CD4-positive, alpha-beta T cell treated with Interleukin-15 for 4 hours (primary cell): ENCODE measurements at places on chromosomes 2 and 18.

- no peak for DNase-seq
Measured at GRCh38 chr2:75042823-75043222, 84.4 kb downstream of the POLE4 start.

- DNase-seq, result no peak
Measured at GRCh38 chr18:48728204-48728833, 189.5 kb downstream of the CTIF start.

GRCh38 chr2:24822049-24822706 is 29.0 kb downstream of the CENPO start:
- DNase-seq, result no peak

- no peak for DNase-seq
Measured at GRCh38 chr18:59565957-59566356, 131.3 kb downstream of the CCBE1 start.

GRCh38 chr2:213500881-213501280 is 216.6 kb downstream of the SPAG16 start:
- no peak for DNase-seq

- no peak for DNase-seq
Measured at GRCh38 chr2:220168891-220169546, 541.6 kb downstream of the SLC4A3 start.

- DNase-seq, result no peak
Measured at GRCh38 chr2:69131983-69132675, 119.2 kb downstream of the ANTXR1 start.

- DNase-seq, result no peak
Measured at GRCh38 chr2:15800495-15801329, 139.6 kb upstream of the MYCN start.

GRCh38 chr18:50953822-50954221 is 14.0 kb upstream of the ELAC1 start:
- DNase-seq, result no peak

DNA sequence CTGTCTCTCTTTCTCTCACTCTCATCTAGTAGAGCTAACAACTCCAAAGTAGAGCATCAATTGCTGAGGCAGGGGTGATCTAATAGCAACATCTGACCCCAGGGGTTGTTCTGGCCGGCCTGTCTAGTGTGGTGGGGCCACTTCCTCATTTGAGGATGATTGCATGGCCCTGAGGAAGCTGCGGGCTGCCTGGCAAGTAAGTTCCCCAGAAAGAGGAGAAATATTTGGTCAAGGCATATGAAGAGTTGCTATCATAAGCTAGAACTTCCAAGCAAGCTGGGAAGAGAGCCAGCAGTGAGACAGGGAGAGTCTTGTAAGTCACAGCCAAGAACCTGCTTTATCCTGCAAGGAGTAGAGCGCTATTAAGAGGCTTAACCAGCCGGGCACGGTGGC is 50.8 kb upstream of the TMEM87B start:
- peak; percentile 6 for DNase-seq
